Right lobe of liver (tissue), 6 donors: ENCODE measurements at places on chromosomes 7 and 10.

DNA sequence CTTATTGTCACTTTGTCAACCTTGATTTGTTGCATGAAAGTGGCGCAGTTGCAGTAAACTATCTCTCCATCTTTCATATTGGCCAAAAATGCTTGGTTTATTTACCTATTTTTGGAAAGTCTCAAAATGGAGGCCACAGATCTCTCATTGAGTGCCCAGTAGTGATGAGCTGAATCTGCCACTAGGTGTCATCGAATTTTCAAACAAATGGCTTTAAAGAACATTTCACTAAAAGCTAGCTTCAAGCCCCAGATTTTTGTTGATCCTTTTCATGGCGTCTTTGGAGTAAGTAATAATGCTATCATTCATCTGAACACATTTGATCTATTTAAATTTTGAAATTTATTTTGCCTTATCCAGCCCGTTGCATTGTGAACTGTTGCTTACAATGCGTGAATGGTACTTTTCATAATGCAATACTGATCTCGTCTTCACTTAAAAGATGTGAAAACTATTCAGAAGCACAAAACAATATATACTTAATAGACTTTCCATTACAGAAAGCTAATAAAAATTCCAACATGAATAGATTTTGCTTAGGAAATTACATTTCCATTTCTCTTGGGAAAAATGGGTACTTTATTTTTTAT, 236.2 kb downstream of the DNAJB9 start:
- no peak for DNase-seq
- H3K27me3 ChIP-seq, result no peaks in the 10 kb centered on the region
- no peak overlapping the region for H3K27ac ChIP-seq
- H3K4me3 ChIP-seq, result no peak overlapping the region

- H3K27me3 ChIP-seq, result no peaks in the 10 kb centered on the region
- H3K36me3 ChIP-seq, result no peaks in the 10 kb centered on the region
- peaks cover 14% of the 10 kb centered on the region for H3K4me1 ChIP-seq
Observed at GRCh38 chr7:137919987-137920386, 73.2 kb upstream of the DGKI start.

- no peak overlapping the region for H3K27ac ChIP-seq
- H3K4me3 ChIP-seq, result no peak overlapping the region
Observed at GRCh38 chr7:123198668-123199652, 809 bp downstream of the SLC13A1 start.

DNA sequence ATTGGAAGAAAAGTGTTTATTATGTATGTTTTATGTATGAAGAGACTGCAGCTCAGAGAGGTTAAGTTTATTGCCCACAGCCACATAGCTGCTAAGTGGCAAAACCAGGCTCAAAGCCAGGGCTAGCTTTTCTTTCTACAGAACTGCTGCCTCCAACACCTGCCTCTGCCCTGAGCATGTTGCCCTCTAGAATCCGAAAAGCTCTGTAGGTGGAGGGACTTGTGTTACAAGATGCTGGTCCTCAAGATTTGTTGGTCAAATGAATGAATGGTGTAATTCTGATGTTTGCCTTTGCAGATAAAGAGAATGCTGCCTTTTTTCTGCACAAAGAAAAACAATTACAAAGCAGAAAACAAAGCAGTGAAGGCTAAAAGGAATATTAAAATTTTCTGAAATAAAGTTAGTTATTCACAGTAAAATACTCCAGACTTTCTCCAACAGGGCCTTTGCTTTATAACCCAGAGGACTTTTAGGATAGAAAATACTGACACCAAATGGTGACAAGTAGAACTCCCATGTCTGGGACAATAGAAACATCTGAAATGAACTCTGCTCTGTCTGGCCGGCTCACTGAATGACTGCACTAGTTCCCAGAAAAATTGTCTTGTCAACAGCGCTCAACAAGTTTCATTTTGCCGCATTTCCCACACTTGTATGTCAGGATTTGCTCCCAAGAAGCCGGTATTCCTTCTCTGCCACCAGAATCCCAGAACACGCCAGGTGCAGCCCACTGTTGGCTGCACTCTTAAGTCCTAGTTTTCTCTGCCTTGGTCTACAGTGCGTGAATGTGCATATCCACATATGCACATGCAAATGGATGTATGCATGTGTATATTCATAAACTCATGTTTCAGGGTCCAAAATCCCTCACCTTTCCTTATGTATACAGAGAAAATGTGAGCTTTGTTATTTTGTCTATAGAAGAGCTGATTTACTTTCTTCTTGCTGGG, 11.0 kb upstream of the DNTT start:
- H3K4me1 ChIP-seq, result no peaks in the 10 kb centered on the region
- no peaks in the 10 kb centered on the region for H3K27me3 ChIP-seq
- no peaks in the 10 kb centered on the region for H3K36me3 ChIP-seq
- peak; percentile 30 for DNase-seq
- H3K4me3 ChIP-seq, result no peak overlapping the region

- no peaks in the 10 kb centered on the region for H3K4me1 ChIP-seq
- no peaks in the 10 kb centered on the region for H3K27me3 ChIP-seq
- DNase-seq, result peak; percentile 41
- no peaks in the 10 kb centered on the region for H3K36me3 ChIP-seq
Observed at GRCh38 chr10:100879741-100880360, 32.9 kb upstream of the SLF2 start.

DNA sequence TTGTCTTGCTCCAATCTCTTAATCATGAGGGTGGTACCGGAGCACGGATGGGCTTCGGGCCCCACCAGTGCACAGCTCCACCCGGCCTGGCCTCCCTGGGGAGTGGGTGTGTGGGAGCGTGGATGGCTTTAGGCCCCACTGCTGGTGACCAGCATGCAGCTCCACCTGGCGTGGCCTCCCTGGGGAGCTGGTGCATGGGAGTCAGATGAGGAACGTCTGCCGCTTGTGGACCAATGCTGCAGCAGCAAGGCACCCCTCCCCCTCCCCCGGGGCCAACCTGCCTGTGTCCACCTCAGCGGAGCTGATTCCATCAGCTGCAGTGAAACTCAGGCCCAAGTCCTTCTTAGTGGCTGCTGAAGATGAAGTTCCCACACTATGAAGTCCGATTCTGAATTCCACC, 511.4 kb downstream of the PTPRN2 start:
- no peak overlapping the region for H3K4me3 ChIP-seq
- H3K27ac ChIP-seq, result no peak overlapping the region
- no peaks in the 10 kb centered on the region for H3K4me1 ChIP-seq

DNA sequence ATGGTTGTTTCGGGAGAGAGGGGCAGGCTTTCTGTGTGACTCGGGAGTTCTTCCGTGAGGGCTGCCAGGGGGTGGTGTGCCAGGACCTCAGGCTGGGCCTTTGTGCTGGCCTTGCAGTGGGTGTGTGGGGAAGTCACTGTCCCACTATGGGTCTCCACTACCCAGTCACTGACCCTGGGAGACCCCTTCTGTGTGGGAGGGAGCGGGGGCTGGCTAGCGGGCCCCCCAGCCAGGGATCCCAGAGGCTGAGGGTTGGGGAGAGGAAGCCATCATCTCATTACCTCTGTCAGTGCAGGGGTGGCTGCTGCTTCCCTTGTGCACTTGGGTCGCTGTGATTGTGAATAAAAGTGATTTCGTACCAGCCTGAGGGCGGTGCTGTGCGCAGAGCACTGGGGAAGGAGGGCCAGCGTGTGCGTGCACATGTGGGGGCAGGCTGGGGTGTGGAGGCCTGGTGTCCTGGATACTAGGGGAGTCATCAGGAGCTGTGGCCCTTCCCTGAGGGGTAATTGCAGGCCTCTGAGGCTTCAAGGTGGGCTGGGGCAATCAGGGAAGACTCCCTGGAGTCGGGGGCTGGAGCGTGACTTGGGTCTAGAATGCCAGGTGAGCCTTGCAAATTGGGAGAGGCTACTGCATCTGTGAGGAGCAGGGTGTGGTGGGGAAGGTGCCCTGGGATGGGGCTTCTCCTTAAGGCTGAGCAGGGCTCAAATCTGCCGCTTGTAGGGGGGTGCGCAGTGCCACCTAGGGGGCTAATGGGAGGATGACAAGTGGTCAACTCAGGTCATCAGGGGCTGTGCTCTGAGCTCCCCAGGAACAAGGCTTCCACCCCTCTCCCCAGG, 98.9 kb downstream of the NEURL1 start:
- no peak for DNase-seq
- no peaks in the 10 kb centered on the region for H3K27me3 ChIP-seq
- no peak overlapping the region for H3K27ac ChIP-seq
- H3K4me1 ChIP-seq, result no peaks in the 10 kb centered on the region

GRCh38 chr10:78706256-78706655, 362.5 kb upstream of the ZMIZ1 start:
- H3K4me1 ChIP-seq, result no peaks in the 10 kb centered on the region
- H3K27ac ChIP-seq, result no peak overlapping the region
- H3K27me3 ChIP-seq, result no peaks in the 10 kb centered on the region
- no peak for DNase-seq
- H3K4me3 ChIP-seq, result no peak overlapping the region

DNA sequence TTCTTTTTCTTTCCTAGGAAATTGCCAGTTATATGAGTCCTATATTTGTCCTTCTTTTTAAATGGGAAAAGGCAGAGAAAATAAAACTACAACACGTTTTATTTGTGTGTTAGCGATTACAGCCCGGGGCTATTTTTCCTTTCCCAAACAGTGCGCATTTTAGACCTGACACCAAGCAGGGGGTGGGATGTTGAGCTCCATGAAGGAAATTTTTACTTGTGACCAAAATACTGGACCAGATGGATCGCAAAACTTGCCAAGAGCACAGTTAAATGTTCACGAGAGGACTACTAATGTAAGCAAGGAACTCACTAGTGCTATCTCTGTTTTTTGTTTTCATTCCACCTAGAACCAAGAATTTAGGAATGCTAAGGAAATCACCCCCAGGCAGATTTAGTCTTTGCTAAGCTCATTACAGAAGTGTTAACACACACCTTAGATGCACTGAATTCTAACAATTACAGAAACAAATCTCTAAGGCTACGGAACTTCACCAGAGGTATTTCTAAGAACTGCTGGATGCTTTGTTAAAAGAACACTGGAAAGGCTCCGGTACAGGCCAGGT, 114.8 kb downstream of the JAZF1 start:
- H3K27ac ChIP-seq, result no peak overlapping the region
- H3K27me3 ChIP-seq, result no peaks in the 10 kb centered on the region
- DNase-seq, result no peak
- no peaks in the 10 kb centered on the region for H3K36me3 ChIP-seq

GRCh38 chr7:100401811-100402210, 26.7 kb downstream of the ZCWPW1 start:
- H3K4me1 ChIP-seq, result no peaks in the 10 kb centered on the region
- H3K4me3 ChIP-seq, result no peak overlapping the region
- H3K27ac ChIP-seq, result no peak overlapping the region
- DNase-seq, result no peak

- peaks cover 6% of the 10 kb centered on the region for H3K36me3 ChIP-seq
- no peak overlapping the region for H3K4me3 ChIP-seq
- H3K4me1 ChIP-seq, result no peaks in the 10 kb centered on the region
- no peaks in the 10 kb centered on the region for H3K27me3 ChIP-seq
Observed at GRCh38 chr7:2601065-2601464, 30.7 kb upstream of the TTYH3 start.

- H3K27ac ChIP-seq, result peak overlapping the region; percentile 53
- DNase-seq, result no peak
- no peak overlapping the region for H3K4me3 ChIP-seq
- H3K27me3 ChIP-seq, result no peaks in the 10 kb centered on the region
Observed at GRCh38 chr7:43659549-43659896, 69.8 kb downstream of the COA1 start.

DNA sequence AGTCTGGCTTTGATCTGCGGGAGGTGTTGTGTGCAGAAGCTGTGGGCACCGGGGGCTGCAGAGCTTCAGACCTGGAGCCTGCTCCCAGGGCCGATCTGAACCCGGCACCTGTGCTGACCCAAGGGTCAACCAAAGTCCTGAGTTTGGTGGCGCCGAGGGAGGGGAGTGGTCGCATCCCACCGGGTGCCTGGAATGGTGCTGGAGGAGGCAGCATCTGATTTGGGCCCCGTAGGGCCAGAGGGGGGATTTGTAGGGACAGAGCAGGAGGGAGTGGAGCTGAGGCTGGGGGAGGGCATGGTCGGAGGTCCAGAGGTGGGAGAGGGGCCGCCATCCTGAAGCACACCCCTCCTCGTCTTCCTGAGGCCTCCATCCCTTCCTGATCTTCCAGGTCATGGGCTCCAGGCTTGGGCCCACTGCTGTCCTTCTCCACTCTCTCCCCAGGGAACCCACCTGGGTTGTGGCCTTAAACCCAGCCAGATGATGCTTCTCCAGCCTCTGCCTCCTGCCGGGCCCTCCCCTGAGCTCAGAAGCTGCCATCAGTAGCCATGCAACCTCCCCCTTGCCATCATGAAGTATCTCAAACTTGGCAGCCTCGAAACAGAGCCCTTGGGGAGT, 112.9 kb downstream of the LHPP start:
- H3K27me3 ChIP-seq, result no peaks in the 10 kb centered on the region
- no peaks in the 10 kb centered on the region for H3K4me1 ChIP-seq
- H3K36me3 ChIP-seq, result no peaks in the 10 kb centered on the region

GRCh38 chr10:95236068-95236903, 42.2 kb downstream of the ACSM6 start:
- no peak overlapping the region for H3K4me3 ChIP-seq
- no peak overlapping the region for H3K27ac ChIP-seq
- no peaks in the 10 kb centered on the region for H3K4me1 ChIP-seq
- no peaks in the 10 kb centered on the region for H3K27me3 ChIP-seq
- peaks cover 32% of the 10 kb centered on the region for H3K36me3 ChIP-seq

GRCh38 chr7:35983626-35984025, 169.4 kb upstream of the EEPD1 start:
- no peak overlapping the region for H3K4me3 ChIP-seq
- no peaks in the 10 kb centered on the region for H3K36me3 ChIP-seq
- no peaks in the 10 kb centered on the region for H3K27me3 ChIP-seq
- no peak overlapping the region for H3K27ac ChIP-seq
- no peaks in the 10 kb centered on the region for H3K4me1 ChIP-seq

GRCh38 chr10:101132636-101133473, 1.8 kb downstream of the TLX1 start:
- no peak for DNase-seq
- H3K27me3 ChIP-seq, result peaks cover 58% of the 10 kb centered on the region
- H3K36me3 ChIP-seq, result no peaks in the 10 kb centered on the region
- H3K4me3 ChIP-seq, result no peak overlapping the region
- peaks cover 24% of the 10 kb centered on the region for H3K4me1 ChIP-seq

- no peaks in the 10 kb centered on the region for H3K27me3 ChIP-seq
- H3K36me3 ChIP-seq, result no peaks in the 10 kb centered on the region
- no peak for DNase-seq
- no peak overlapping the region for H3K4me3 ChIP-seq
Observed at GRCh38 chr7:50661345-50662040, 96.3 kb upstream of the DDC start.

DNA sequence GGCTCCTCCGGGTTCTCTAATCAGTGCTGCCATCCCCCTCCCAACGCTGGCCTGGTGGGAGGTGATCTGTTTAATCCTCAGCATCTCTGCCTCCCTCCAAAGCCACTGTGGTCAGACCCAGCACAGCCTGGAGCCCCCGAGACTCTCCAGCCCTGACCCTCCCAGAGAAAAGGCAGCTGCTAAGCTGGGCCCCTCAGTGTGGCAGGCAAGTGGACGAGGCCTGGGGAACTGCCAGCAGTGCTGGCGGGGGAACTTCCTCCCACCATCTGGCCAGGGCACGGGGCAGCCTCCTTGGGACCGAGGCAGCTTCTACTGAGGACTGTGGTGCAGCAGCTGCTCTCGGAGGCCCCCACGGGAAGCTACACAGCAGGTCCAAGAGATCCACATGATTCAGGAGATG, 51.1 kb downstream of the DPYSL4 start:
- no peak overlapping the region for H3K4me3 ChIP-seq
- H3K27ac ChIP-seq, result no peak overlapping the region
